Activated naive CD8-positive, alpha-beta T cell treated with anti-CD3 and anti-CD28 coated beads, Interleukin-2, amount 50 U/mL, for 24 hours (primary cell): ENCODE measurements at places on chromosomes 11 and 22.

DNA sequence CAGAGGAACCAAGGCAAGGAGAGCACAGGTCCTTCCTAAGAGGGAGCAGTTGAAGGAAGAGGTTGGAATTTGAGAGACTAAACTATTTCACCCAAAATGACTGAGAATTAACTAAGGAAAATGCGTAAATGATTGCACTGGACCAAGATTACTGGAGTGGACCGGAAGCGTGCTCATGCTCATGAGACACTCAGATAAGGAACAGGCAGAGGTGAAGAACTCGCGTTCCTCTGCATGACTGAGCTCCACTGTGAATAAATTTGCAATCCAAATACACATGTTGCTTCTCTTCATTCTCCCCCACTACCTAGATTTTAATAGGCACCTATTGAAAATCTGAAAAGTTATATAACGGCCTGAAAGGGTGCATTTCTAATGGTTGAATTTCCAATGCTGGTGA, 207.0 kb downstream of the KIRREL3 start:
- no peaks in the 10 kb centered on the region for H3K36me3 ChIP-seq
- no peak overlapping the region for H3K4me3 ChIP-seq
- no peaks in the 10 kb centered on the region for H3K4me1 ChIP-seq
- no peak overlapping the region for H3K27ac ChIP-seq

DNA sequence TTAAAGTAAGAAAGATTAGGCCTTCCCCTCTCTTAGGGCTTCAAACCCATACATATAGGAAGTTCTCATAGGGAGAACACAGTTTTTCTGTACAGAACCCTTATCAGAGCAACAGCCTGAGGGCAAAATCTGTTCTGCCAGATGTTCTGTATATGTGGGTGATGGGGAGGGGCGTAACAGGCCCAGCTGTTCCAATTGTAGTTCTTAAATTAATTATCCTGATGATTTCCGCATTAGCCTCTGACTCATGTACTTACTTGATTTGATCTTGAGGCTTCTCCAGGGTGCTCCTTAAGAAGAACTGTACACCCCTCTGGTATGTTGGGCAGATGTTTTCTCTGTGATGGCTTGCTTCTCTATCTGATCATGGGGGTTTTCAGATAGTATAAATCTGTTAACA, 123.1 kb upstream of the C11orf87 start:
- H3K36me3 ChIP-seq: no peaks in the 10 kb centered on the region
- H3K27ac ChIP-seq: no peak overlapping the region
- H3K4me3 ChIP-seq: no peak overlapping the region
- no peaks in the 10 kb centered on the region for H3K4me1 ChIP-seq
- no peaks in the 10 kb centered on the region for H3K27me3 ChIP-seq

DNA sequence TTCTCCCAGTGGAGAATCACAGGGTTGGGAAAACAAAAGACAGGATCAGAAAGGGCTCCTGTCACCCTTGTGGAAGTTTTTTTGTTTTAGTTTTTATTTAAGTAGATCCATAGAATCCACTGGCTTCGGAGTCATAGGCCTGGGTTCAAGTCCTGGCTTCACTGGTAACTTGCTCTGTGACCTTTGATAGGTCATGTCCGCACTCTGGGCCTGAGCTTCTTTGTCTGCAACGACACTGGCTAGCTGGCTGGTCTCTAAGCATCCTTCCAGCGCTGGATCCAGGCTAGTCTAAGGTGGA, 1.4 kb downstream of the ZFTA start:
- H3K27me3 ChIP-seq: peaks cover 16% of the 10 kb centered on the region
- H3K4me3 ChIP-seq: peak overlapping the region; percentile 90
- DNase-seq: no peak
- peak overlapping the region; percentile 84 for H3K27ac ChIP-seq
- H3K36me3 ChIP-seq: no peaks in the 10 kb centered on the region

DNA sequence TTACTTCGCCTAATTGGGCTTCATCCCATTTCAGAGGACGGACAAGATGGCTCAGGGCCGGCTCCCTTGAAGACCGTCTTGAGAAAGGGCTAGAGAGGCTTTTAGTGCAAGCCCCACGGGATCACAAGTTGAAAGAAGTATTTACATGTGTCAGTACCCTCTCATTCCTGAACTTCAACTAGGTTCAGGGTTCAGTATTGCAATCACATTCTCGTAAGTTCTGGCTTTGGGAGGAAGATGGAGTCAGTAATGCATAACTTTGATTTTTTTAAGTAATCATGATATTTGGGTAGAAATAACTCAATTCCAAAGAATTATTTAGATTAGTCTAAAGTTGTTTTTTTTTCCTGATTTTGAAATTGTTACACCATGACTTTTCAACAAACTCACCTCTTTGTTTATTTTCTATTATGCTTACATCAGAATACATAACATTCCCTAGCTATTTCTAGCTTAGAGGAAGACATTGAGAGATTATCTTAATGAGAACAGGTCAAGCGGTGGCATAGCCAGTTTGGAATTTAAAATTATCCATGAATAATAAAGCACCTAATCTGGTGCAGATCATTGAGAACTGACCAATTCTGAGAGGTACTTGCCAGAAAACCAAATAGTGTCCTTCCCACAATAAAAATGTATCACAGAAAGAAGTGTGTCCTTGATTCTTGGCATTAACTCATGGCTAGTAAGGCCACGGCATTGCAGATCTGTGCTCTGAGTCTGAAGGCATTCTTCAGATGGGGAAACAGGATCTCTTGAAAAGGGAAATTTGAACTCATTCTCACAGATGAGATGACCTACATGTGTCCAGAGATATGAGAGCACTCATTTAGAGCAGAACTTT, 92.1 kb upstream of the BLID start:
- H3K27me3 ChIP-seq: peaks cover 6% of the 10 kb centered on the region
- no peaks in the 10 kb centered on the region for H3K4me1 ChIP-seq
- H3K27ac ChIP-seq: no peak overlapping the region
- no peak for DNase-seq

DNA sequence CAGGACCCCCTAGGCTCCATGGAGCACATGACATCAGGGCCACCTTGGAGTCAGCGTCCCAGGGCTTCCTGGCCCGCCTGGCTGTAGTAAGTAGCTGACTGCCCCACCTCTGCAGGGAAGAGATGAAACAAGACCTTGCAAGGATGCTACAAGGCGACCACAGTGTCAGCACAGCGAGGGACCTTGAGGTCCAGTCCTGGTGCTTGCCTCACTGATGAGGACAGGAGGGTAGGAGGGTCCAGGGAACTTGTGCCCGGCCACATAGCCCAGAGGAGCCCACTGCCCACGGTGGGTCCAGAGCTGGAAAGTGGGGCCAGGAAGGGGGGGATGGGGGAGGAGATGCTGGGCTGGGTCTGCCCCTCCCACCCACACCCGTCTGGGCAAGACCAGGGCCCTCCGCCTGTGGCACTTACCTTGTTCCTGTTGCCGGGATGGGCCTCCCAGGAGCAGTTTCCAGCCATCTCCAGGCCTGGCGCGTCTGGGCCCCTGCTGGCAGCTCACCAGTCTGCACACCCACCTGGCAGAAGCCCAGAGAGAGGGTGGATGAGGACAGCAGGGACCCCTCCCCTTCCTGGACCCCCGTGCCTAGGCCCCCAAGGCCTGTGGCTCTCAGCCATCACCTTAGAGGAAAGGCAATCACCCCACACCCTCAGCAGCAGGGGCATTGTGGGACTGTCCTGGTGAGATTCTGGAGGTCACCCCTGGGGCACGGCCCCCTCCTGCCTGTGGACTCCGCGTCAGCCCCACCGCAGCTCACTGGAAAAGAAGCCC, 3.4 kb downstream of the MRGPRF start:
- H3K4me3 ChIP-seq: no peak overlapping the region
- no peak for DNase-seq
- H3K4me1 ChIP-seq: peaks cover 2% of the 10 kb centered on the region
- peaks cover 29% of the 10 kb centered on the region for H3K27me3 ChIP-seq
- no peak overlapping the region for H3K27ac ChIP-seq

DNA sequence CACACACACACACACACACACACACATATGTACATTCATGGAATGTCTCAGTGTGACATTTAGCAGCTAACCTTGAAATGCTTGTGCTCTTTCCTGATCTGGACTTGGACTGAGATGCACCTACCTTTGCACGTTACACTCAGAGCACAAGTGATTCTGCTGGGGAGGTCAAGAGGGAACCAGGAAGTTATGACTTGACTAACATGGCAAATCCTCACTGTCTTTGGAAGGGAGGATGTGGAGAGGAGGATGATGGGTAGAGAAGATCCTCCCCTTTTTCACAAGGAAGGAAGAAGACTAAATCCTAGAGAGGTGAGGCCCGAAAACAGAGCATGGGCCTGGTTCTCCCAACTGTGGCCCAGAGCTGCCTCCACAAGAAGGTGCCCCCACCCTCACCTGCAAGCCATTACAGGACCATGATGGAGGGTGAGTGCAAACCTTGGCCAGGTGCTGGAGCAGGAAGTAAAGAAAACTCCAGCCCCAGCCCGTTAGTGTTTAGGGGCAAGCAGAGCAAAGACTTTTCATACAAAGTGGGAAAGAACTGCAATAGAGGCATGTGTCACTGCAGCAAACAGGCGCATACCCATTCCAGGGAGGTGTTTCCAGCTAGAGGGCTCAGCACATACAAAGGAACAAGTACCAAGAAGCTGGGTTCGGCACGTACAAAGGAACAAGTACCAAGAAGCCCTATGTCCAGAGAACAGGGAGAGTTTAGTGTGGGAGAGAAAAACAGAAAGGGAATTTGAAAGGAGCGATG, 26.4 kb downstream of the SCN4B start:
- H3K4me3 ChIP-seq: no peak overlapping the region
- no peaks in the 10 kb centered on the region for H3K4me1 ChIP-seq
- peaks cover 9% of the 10 kb centered on the region for H3K27me3 ChIP-seq
- no peaks in the 10 kb centered on the region for H3K36me3 ChIP-seq
